NCI-H1436 (cell line): ENCODE measurements at places on chromosomes 3 and 15.

- no peak for DNase-seq
These were observed 23.2 kb downstream of the PEAK1 start for GRCh38 chr15:77396692-77397091.

- DNase-seq, result no peak
These were observed 263.3 kb downstream of the CLSTN2 start for GRCh38 chr3:140198242-140198641.

DNA sequence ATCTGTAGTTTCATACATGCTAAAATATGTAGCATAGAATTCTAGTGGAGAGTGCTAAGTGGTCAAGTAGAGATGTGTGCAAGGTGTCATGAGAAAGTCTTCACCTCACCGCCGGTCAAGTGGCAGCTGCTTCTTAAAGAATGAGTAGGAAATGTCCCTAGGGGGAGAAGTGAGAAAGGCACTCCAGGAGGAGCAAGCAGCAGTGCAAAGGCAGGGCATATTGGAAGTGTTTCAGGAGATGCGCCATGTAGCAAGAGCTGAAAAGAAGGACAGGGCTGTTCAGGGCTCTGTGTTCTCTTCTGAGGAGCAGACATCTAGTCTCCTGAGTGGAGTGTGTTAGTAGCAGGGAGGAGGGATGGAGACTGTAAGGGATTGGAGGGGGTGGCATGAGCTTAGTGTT lies 312.4 kb upstream of the SEMA6D start:
- DNase-seq, result no peak

DNA sequence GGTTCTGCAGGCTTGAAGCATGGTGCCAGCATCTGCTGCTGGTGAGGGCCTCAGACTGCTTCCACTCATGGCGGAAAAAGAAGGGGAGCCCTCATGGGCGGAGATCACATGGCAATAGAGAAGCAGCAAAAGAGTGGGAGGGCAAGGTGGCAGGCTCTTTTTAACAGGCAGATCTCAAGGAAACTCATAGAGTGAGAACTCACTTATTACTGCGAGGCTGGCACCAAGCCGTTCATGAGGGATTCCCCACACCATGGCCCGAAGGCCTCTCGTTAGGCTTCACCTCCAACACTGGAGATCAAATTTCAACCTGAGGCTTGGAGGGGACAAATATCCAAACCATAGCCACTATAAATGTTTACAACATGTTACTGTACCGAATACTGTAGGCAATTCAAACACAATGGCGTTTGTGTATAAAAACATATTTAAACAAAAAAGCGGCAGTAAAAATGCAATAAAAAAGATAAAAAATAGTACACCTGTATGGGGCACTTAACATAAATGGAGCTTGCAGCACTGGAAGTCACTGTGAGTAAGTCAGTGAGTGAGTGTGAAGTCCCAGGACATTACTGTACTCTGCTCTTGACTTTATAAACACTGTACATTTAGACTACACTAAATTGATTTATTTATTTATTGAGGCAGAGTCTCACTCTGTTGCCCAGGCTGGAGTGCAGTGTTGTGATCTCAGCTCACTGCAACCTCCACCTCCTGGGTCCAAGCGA lies 18.8 kb upstream of the MOBP start:
- DNase-seq, result no peak

DNA sequence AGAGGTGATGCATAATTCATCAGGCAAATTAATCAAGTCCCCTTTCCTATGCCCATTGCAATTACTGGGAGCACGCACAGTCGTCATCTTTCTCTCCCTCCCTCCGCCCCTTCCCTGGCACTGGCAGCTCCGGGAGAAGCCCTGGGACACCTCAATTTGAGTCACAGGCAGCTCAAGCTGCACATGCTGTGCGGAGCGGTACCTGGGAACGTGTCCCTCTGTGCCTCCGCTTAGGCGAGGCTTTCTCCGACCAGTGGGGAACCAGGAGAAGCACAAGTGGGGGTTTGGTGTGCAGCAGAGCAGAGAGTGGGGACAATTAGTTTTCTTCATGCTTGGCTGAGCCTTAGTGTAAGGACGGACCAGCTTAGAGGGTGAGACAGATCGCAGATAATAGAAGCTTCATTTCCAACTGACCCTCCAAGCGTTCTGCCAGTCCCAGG lies 88.3 kb downstream of the SOX14 start:
- no peak for DNase-seq

DNA sequence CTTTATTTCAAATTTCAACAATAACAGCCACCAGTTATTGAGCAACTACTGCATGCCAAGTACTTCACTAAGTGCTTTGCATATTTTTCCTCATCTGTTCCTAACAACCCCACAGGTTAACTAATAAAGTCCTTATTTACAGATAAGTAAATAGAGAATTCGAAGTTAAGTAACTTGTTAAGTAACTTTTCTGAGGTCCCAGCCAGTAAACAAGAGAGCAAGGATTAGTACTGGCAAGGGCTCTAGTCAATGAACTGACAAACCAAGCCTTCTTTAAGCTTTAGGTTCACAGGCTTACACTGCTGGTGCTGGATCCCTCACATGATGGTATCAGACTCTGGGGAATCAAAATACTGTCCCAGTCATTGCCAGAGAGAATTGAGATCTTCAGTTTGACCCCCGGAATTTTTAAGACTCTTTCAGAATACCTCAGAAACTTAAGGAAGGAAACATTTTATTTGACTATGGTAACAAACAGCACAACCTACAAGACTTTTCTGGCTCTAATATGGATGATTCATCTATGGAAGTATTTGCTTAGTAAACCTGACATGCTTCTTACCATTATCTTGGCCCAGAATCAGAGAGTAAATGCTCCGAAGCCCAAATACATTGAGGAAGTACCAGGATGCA lies 16.5 kb downstream of the EMC3 start:
- DNase-seq, result no peak
